Transverse colon (tissue), 4 donors: ENCODE measurements at places on chromosomes 11 and 22. TPM values are rescaled to one million over a fixed set of nuclear protein-coding genes. Genes with fewer than 3 reads are reported as not detected.

MUC6 gene
- total RNA-seq: not detected

PNPLA3 gene
- not detected for total RNA-seq

- DNase-seq: peak; percentile 87
Measured at GRCh38 chr22:37681556-37682049, 4.5 kb upstream of the NOL12 start.

MFNG gene
- total RNA-seq: 26.4 TPM

DNA sequence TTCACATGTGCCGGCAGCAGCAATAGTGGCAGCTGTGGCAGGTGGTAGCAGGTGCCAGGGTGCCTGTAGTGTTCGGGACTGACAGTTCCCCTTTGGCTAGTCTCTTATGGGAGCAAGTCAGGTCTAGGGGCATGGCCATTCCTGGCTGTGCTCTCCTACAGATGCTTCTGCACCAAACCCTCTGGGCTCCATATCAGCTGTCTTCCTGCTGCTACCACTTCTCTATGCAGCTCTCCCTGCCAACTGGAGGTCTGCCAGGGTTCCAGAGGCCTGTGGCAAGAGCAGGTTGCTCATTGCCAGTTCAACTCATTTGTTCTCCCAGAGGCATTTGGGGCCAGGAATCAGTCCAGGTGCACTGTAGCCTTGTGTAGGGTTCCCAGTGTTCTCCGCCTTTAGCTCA lies 473.7 kb downstream of the JRKL start:
- no peak for DNase-seq

DNA sequence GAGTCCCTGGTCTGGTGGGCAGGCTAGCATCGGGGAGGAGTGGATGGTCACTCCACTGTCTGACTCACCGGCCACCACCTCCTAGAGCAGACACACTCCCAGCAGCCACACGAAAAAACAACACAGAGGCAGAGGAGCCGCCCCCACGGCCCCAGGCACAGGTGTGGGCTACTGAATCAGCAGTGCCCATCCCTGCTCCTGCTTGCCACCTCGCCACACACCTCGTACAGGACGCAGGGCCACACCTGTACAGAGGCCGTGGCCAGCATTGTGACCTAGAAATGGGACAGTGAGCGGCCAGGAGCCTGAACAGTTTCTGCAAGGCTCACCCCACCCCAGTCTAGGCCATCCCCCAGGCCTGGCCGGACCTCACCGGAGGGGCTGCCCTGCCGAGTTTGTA lies 14.0 kb downstream of the TRIM29 start:
- DNase-seq: peak; percentile 18

FLRT1 gene
- total RNA-seq: 0.32 TPM

GRCh38 chr22:27667121-27667843 lies 134.3 kb downstream of the MN1 start:
- DNase-seq: no peak

DNA sequence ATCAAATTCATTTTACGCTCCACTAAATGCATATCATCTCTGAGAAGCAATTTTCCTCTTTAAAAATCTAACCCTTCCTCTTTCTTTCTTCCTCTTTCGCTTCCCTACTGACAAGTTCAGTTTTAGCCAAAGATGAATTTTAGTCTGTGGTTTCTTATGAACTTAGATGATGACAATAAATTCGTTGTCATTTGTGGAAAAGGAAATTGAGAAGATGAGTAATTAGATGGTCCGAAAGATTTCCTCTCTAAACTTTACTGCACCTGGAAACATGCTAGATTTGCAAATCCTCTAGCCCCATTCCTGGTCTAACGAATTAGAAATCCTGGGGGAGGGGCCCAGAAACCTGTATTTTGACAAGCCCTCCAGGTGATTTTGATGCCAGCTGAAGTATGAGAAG lies 855.4 kb upstream of the CHORDC1 start:
- no peak for DNase-seq

DNA sequence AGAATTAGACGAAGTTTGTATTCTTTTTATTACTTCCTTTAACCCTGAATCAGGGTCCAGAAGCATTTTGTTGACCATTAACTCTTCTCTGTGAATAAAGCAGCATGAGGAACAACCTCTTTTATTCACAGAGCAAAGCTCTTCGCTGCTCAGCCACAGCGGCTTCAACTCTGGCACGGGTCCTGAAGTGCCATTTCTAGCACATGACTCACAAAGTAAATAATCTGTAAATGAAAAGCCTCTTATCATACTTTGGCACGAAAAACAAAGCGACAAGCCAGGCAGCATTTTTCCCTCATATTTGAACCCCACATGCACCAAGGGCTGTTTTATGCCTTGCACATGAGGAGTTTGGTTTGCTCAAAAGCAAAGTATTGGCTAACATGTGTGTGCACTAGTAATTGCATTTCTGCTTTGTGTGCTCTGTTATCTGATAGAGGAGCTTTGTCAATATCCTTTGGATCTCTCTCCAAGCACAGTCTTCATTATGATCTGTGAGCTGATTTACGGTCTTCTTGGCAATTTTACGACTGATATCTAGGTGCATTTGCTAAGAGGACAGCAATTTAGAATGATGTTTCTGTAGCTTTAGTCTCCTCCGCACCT lies 33.0 kb upstream of the APOBEC3A start:
- peak; percentile 88 for DNase-seq

APOL1 gene
- 11.2 TPM for total RNA-seq

HEPACAM gene
- total RNA-seq: not detected

GAL3ST3 gene
- not detected for total RNA-seq

DNA sequence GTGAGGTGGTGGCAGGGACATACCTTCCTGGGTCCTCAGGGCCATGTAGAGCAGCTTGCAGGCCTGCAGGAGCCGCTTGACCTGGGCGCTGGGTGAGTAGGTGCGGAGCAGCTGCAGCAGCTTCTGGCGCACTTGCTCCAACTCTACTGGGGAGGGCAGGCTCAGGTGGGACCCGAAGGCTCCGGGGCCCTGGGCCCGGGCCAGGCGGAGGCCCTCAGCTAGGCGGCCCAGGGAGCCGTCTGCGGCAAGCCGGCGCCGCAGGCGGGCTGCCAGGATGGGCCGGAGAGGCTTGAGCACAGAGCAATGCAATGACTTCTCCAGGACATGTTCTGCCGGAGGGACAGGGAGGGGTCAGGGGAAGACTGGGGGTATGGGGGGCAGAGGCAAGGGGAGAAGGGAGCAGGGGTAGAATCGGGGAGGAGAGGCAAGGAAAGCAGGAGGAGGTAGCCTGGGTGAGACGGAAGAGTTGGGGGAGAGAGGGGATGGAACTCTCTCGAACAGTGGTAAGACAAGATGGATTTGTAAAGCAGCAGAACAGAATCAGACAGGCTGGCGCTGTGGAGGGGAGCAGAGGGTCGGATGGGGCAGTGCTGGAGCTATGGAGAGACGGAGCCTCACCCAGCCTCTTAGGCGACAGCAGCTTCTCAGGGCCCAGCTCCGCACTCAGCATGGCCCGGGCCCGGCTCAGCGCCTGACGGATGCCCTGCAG lies 2.2 kb downstream of the RIN1 start:
- no peak for DNase-seq

- DNase-seq: no peak
Measured at GRCh38 chr11:59716051-59716450, 2.4 kb upstream of the OR10V1 start.

GRCh38 chr11:130763087-130763980 lies 152.9 kb downstream of the SNX19 start:
- DNase-seq: no peak

DNA sequence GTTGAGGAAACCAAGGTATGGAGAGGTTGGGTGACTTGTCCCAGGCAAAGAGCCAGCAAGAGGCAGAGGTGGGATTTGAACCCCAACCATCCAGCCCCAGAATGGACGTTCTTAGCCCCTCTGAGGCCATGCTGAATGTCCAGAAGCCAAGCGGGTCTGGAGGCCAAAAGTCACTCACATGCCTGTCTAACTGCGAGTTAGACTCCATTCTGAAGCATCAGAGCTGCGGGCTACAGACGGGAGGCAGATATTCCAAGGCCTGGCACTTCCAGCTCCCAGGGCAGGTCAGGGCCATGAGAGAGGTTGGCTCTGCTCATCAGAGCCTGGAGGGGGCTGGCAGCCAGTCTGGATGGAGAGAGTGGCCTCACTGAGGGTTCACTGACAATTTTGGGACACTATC lies 616.5 kb downstream of the BRD1 start:
- DNase-seq: no peak

DUSP8 gene
- 31.8 TPM for total RNA-seq

GAL gene
- total RNA-seq: 1.9 TPM

DNA sequence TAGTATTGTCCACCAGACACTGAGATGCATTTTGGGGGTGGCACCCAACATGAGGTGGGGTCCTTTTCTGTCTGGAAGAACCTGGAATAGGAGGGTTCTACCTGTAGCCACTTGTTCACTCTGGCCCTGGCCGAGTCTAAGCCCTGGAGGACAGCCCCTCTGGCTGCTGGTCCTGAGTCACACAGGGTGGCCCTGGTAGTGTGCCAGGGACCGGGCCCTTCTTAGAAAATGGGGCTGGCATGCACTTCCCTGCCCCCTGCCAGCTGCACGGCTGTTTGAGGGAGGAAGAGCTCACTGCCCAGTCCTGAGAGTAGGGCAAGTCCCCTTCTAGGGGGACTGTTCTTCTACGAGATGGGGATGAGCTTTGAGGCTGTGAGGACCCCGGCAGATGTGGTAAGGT lies 2.2 kb downstream of the PLCB3 start:
- DNase-seq: peak; percentile 19

DNA sequence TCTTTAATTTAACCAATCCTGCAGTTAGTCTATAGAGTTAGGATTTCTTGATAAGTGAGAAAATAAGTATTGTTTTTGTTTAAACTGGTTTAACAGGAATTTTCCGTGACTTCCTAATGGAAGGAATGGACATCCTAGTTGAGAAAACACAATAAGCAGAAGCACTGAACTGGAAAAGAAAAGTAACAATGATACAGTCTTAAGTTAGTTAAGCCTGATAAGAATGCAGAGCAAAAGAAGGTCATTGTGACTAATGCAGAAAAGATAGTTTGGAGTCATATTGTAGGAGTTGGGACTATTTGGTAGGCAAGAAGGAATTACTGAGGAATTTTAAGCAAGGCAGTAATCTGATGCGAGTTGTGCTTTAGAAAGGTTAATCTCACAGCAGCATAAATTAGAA lies 11.7 kb downstream of the RNF141 start:
- no peak for DNase-seq

DNA sequence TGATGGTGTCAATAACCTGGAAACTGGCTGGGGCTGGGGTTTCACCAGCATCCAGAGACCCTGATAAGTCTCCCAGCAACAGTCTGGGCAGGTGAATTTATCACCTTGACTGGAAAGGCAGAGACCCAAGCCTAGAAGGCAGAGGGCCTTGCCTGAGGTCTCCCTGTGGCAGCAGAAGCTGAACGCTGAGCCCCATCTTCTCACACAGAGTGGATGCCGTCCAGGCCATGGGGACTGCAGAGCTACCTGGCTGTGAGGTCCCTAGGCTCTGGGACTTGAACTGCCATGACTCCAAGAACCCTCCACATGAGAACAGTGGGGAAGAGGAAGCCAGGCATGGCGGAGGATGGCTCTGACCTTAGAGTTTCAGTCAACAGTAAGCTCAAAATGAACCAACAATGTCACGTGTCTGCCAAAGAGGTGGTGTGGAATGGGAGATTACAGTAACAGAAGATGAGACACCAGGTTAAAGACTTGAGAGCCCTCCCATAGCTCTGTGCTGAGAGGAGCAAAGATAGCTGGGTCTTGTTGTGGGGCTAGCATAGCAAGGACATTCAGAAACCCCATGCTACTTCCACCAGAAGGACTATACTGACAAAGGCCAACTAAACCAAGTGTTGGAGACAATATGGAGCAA lies 79.1 kb upstream of the LINC01488 start:
- no peak for DNase-seq

DNA sequence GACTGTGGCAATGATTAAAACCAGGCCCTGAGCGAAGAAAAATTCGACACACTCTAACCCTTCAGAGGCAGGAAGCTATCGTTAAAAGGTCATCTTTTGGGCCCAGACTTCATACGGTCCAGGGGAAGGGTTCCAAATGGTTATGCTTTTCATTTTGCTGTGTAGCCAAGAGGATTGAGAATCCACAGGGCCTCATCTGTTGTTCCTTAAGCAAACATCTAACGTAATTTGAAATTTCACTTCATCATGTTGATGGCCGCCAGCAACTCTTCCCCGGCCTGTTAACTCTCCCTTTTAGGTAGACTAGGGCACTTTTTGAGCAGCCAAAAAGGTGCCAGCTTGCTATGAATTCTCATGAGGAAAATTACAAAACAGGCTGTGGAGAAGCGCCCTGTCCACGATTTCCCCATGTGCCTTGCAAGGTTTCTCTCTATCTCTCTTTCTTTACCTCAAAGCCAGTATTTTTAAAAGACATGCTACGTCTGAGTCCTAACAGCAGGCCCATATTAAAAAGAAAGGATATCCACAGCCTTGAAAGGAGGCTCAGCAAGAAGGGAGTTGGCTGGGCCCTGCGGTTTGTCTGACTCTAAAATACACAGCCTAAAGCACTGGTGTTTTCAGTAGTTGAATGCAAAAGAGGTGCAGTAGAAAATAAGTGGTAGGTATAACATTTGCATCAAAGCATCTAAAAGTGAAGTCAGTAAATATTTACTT lies 356.3 kb upstream of the NARS2 start:
- DNase-seq: no peak

PICK1 gene
- 127 TPM for total RNA-seq

GRCh38 chr22:41813726-41814410 lies 13.4 kb downstream of the CCDC134 start:
- DNase-seq: no peak

- DNase-seq: no peak
Measured at GRCh38 chr11:56396047-56396446, 16.4 kb upstream of the OR5AL1 start.

BAIAP2L2 gene
- 106 TPM for total RNA-seq

- DNase-seq: no peak
Measured at GRCh38 chr22:49693416-49693815, 134.3 kb downstream of the BRD1 start.

TEX12 gene
- total RNA-seq: not detected

BTBD18 gene
- not detected for total RNA-seq

TAF1D gene
- 444 TPM for total RNA-seq

CD59 gene
- total RNA-seq: 213 TPM

DNA sequence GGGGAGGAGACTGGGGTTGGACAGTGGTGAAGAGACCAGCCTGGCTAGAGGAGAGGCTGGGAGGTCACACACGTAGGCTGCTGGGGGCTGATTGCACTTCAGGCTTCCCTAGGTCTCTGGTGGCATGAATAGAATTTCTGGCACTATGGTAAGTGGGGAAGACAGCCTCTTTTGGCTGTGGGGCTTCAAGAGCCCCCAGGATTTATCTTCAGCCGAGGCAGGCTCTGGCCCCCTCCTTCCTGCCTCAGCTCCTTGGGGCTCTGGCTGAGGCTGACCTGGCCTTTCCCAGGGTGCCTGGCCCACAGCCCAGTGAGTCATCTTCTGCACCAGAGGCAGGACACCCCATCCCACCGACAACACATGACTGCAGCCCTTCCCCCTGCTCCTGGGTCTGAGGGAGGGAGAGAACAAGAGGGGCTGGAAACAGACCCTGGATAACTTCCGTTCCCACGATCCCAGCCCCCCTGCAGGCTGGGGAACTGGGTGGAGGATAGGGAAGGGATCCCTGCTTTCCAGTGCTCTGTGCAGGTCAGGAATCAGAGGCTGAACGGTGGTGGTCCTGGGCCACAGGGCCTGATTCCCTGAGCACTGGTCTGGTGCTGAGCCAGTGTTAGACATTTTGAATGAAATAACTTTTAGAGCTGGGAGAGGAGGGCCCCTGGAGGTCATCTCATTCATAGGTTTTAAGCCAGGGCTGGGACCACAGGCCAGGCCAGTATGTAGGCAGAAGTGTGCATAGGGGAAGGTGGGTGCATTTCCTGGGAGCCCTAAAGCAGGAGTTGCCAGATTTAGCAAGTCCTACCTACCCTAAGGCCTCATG lies 26.5 kb downstream of the ARHGEF17 start:
- DNase-seq: peak; percentile 67
